ENCODE measurements at places on chromosomes 3 and 15.

GRCh38 chr3:27714146-27714526 is 8.0 kb downstream of the EOMES start:
- DNase-seq, result no peak

DNA sequence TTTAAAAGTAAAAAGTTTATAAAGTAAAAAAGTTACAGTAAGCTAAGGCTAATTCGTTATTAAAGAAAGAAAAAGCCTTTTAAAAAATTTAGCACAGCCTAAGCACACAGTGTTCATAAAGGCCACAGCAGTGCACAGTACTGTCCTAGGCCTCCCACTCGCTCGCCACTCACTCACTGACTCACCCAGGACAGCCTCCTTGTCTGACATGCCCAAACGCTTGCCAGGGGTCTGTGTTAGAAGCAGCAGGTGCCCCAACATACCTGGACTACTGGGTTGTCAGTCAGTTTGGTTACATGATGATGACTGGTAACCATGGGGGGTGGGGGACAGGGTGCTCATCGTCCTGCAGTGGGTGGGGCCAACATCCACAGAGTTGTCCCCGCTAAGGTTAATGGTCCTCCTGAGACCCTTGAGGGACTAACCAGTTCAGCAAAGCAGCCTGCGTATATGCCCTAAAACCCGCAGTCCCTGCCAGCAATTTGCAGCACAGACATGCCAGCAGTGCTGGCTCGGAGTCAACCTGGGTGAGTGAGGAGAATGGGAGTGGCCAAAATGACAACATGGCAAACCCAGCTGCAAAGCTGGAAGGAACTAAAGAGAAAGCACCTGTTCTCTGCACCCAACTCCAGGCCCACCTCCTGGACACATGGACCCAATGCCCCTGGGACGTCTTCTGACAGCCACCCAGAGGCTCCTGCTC is 49.2 kb downstream of the CYFIP1 start:
- no peak for DNase-seq

GRCh38 chr3:63934041-63934866 is 22.1 kb upstream of the SCAANT1 start:
- DNase-seq, result no peak

- no peak for DNase-seq
These were observed 75.0 kb downstream of the MAGEF1 start for GRCh38 chr3:184636741-184637316.

- DNase-seq, result no peak
These were observed 233.3 kb downstream of the SHOX2 start for GRCh38 chr3:157872902-157873301.

- no peak for DNase-seq
These were observed 95.6 kb downstream of the CD200R1L start for GRCh38 chr3:112751061-112751460.

- peak; percentile 24 for DNase-seq
These were observed 80.0 kb downstream of the SQOR start for GRCh38 chr15:45714590-45715488.

All from germinal center (tissue), 1 donor.